ENCODE measurements at places on chromosomes 4 and X.

- peaks cover 34% of the 10 kb centered on the region for H3K4me1 ChIP-seq
- H3K27me3 ChIP-seq, result no peaks in the 10 kb centered on the region
- H3K4me3 ChIP-seq, result peak overlapping the region; percentile 41
Measured at GRCh38 chrX:9147086-9147485, 113.2 kb upstream of the FAM9B start.

- no peaks in the 10 kb centered on the region for H3K27me3 ChIP-seq
- H3K4me3 ChIP-seq, result no peak overlapping the region
- H3K36me3 ChIP-seq, result no peaks in the 10 kb centered on the region
- DNase-seq, result no peak
- no peaks in the 10 kb centered on the region for H3K4me1 ChIP-seq
- no peak overlapping the region for H3K27ac ChIP-seq
Measured at GRCh38 chr4:42781315-42781714, 111.2 kb upstream of the GRXCR1 start.

GRCh38 chr4:1770791-1771231 is 22.3 kb upstream of the FGFR3 start:
- H3K4me3 ChIP-seq, result no peak overlapping the region
- no peak for DNase-seq
- peaks cover 19% of the 10 kb centered on the region for H3K4me1 ChIP-seq
- H3K36me3 ChIP-seq, result no peaks in the 10 kb centered on the region
- no peak overlapping the region for H3K27ac ChIP-seq

DNA sequence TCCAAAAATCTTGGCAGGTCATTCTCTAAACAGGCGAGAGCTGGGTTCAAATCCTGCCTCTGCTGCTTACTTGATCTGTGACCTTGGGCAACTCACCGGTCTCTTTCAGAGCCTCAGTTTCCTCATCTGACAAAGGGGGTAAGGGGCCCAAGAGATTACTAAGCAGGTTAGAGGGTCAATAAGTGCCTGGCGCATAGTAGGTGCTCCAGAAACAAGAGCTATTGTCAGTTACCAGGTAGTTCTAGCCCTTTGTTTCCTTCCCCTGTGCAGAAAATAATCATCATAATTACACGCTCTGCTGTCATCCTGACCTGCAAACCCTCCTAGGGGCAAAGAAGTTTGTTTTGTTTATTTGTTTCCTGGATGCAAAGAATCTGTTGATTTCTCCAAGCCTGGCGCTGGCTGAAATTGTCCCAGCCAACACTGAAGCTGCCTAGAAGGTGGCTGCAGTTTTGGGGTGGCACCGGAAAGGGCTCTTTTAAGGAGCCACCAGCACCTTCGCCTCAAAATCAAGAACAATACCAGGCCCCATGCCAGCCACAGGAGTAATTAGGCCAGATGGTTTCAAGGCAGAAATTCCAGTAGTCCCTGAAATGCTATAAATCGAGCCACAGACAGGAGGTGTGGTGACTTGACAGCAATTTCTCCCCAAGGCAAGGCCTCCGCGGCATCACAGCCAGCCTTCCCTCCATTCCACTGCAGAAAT is 10.2 kb upstream of the KIAA0232 start:
- H3K36me3 ChIP-seq, result no peaks in the 10 kb centered on the region
- no peak overlapping the region for H3K4me3 ChIP-seq
- no peak for DNase-seq
- H3K27me3 ChIP-seq, result no peaks in the 10 kb centered on the region
- no peak overlapping the region for H3K27ac ChIP-seq

DNA sequence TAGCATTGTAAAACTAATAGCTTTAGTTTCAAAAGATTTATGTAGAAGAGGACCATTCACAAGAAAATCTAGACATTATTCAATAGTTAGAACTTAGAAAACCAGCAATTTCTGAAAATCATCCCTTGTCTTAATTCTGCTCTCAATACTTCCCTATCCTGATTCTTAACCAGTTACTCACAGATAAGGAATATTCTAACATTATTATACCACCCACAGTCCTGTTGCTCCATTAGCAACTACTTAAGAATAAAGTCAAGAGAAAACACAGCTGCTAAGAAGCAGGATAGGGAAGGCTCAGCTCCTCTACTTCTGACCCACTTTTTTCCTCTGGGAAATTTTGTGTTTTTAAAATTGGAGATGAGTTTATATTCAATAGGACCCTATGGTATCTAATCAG is 47.7 kb downstream of the PHKA1 start:
- H3K27ac ChIP-seq, result no peak overlapping the region
- H3K4me3 ChIP-seq, result no peak overlapping the region
- no peaks in the 10 kb centered on the region for H3K27me3 ChIP-seq
- H3K4me1 ChIP-seq, result no peaks in the 10 kb centered on the region
- no peak for DNase-seq
- no peaks in the 10 kb centered on the region for H3K36me3 ChIP-seq

- no peaks in the 10 kb centered on the region for H3K36me3 ChIP-seq
- peak; percentile 42 for DNase-seq
- no peaks in the 10 kb centered on the region for H3K27me3 ChIP-seq
- H3K27ac ChIP-seq, result no peak overlapping the region
Measured at GRCh38 chrX:84907324-84907968, 96.2 kb upstream of the APOOL start.

GRCh38 chr4:110967936-110968335 is 345.1 kb upstream of the PITX2 start:
- H3K27me3 ChIP-seq, result no peaks in the 10 kb centered on the region
- no peak overlapping the region for H3K27ac ChIP-seq
- H3K4me1 ChIP-seq, result no peaks in the 10 kb centered on the region
- no peaks in the 10 kb centered on the region for H3K36me3 ChIP-seq
- no peak overlapping the region for H3K4me3 ChIP-seq

GRCh38 chrX:46643636-46644035 is 70.1 kb downstream of the CHST7 start:
- H3K27me3 ChIP-seq, result no peaks in the 10 kb centered on the region
- H3K36me3 ChIP-seq, result no peaks in the 10 kb centered on the region
- no peak for DNase-seq
- no peak overlapping the region for H3K27ac ChIP-seq

DNA sequence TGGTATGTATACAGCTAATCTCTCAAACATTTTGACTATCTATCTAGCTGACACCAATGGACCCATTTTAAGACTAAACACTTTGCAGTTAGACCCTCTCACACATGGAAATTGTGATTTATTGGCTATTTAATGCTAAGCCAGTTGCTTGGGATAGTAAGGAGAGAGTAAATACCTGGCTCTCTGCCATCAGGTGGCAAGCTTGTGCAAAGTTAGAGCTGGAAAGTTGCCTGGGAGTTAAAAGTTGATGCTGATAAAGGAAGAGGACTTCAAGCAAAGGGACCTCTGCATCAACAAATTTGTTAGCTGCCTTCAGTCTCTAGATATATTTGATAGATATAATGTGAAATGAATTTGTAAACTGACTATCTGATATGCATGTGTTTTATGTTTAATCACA is 61.1 kb downstream of the PACRGL start:
- H3K27me3 ChIP-seq, result no peaks in the 10 kb centered on the region
- DNase-seq, result peak; percentile 7
- H3K36me3 ChIP-seq, result no peaks in the 10 kb centered on the region
- no peak overlapping the region for H3K27ac ChIP-seq
- H3K4me1 ChIP-seq, result no peaks in the 10 kb centered on the region

GRCh38 chr4:8525383-8526120 is 54.6 kb upstream of the GPR78 start:
- DNase-seq, result no peak
- no peaks in the 10 kb centered on the region for H3K36me3 ChIP-seq
- no peaks in the 10 kb centered on the region for H3K4me1 ChIP-seq
- H3K27ac ChIP-seq, result no peak overlapping the region

GRCh38 chr4:188332265-188332664 is 193.0 kb downstream of the TRIML1 start:
- no peaks in the 10 kb centered on the region for H3K4me1 ChIP-seq
- no peak for DNase-seq
- H3K36me3 ChIP-seq, result no peaks in the 10 kb centered on the region
- no peak overlapping the region for H3K4me3 ChIP-seq
- no peaks in the 10 kb centered on the region for H3K27me3 ChIP-seq

Measured in GM23338 (cell line).